Fibroblast of lung (primary cell): ENCODE measurements at places on chromosomes 12 and 14. TPM values are rescaled to one million over a fixed set of nuclear protein-coding genes. Genes with fewer than 3 reads are reported as not detected.

Gene SMCO2
- total RNA-seq = 0.26 TPM in 1 of 2 replicates, not detected in the other

Gene IGF1
- total RNA-seq = 0.83 and 1.3 TPM in 2 replicates

Gene MSI1
- under 0.01 TPM in 1 of 2 replicates, not detected in the other for total RNA-seq

Gene KRT82
- total RNA-seq = not detected in 2 replicates

Gene MPHOSPH9
- 31.6 and 50.5 TPM in 2 replicates for total RNA-seq

Gene CCDC177
- total RNA-seq = not detected in 2 replicates

Gene CIROP
- 0.17 and 1.0 TPM in 2 replicates for total RNA-seq

Gene FZD10
- under 0.01 TPM in 1 of 2 replicates, not detected in the other for total RNA-seq

Gene AKAP6
- 1.0 and 10.9 TPM in 2 replicates for total RNA-seq

Gene CLEC6A
- not detected in 2 replicates for total RNA-seq

Gene CORO1C
- 202 and 288 TPM in 2 replicates for total RNA-seq

Gene TBX3
- total RNA-seq = 39.5 and 66.4 TPM in 2 replicates

Gene SOX5
- 16.4 and 32.0 TPM in 2 replicates for total RNA-seq

Gene CCDC197
- not detected in 2 replicates for total RNA-seq

Gene FGF6
- total RNA-seq = not detected in 2 replicates

Gene SLC17A8
- not detected in 2 replicates for total RNA-seq

Gene NFATC4
- total RNA-seq = 33.1 and 59.9 TPM in 2 replicates

Gene OR6C2
- not detected in 2 replicates for total RNA-seq

Gene TSPAN19
- not detected in 2 replicates for total RNA-seq
